ENCODE measurements at places on chromosomes 3 and 15.

GRCh38 chr3:128753715-128754114 is 27.7 kb downstream of the RAB7A start:
- DNase-seq = no peak

DNA sequence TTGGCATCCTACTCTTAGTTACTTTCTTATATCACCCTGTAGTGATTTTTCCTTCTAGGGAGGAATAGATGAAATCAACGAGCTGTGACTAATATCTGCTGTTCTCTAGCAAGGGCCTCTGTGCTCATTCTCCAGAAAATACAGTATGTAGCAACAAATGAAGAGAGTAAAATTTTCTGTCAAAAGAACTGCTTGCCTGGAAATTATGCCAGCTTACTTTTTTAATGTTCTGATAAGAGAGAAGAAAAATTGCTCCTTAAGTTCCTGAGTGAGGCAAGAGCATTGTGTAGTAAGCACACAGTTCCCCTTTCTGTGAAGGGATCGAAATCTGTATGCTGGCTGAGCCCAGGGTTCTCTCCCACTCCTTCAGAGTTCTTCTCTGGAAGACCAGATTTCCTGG is 51.4 kb upstream of the GK5 start:
- no peak for DNase-seq

GRCh38 chr3:14785207-14786155 is 33.3 kb upstream of the FGD5 start:
- no peak for DNase-seq

GRCh38 chr3:62057339-62058047 is 315.9 kb downstream of the FEZF2 start:
- no peak for DNase-seq

GRCh38 chr3:44424758-44425157 is 52.7 kb downstream of the ZNF445 start:
- DNase-seq = no peak

DNA sequence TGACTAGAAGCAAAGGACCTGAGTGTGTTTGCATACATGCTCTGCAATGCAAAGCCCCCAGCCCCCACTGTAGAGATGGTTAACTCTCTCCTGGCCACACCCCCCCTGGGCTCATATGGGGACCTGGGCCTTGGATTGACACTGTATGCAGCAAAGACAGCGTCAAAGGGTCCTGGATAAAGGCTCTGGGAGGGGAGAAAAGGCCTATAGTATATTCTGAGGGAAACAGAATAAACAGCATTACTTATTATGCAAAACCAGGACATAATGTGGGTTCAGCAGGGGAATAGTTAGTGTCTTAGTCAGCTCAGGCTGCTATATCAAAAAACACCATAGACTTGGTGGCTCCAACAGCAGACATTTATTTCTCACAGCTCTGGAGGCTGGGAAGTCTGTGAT is 158.7 kb downstream of the APBA2 start:
- DNase-seq = no peak

DNA sequence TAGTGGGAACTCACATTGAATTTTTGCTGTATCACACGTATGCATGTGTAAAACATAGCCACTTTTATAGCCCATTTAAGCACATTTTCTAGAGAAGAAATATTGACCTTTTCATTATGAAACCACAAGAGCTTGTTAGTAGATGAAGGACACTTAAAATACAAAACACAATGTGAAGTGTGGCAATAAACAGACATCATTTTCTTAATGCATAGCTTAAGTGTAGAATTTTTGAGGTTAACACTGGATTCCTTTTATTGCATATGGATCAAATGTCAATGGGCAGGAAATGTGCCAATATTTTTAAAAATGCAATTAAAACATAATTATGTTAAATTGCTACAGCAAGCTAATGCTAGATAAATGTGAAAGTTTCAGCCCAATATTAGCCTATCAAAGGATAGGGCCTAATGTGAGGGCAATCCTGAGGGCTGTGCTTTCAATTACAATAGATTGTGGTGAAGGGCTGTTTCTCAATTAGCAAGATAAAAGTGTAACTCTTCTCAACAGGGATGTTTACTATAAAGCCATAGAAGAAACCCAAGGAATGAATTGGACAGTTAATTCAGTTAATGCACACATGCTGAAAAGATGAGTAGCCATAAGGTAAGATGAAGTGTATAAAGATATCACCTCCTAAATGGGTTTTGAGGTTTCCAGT is 489.0 kb upstream of the CDIN1 start:
- DNase-seq = no peak

DNA sequence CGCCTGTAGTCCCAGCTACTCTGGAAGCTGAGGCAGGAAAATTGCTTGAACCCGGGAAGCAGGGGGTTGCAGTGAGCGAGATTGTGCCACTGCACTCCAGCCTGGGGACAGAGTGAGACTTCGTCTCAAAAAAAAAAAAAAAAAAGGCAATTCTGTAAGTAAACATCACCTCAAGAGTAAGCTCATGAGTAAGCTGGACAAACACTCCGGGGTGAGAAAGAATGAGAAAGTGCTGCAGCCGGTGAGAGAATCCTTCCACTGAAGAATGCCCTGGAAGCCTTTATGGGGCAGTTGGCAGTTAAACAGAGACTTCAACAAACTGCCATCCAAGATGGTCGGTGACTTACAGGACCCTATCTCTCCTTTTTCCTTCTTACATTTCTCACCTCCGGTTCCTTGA is 47.5 kb downstream of the FEZF2 start:
- DNase-seq = no peak

GRCh38 chr3:184582646-184583577 is 21.3 kb downstream of the EPHB3 start:
- no peak for DNase-seq

- no peak for DNase-seq
Observed at GRCh38 chr15:59965741-59966140, 38.4 kb upstream of the FOXB1 start.

- DNase-seq = no peak
Observed at GRCh38 chr3:149992416-149993058, 21.8 kb upstream of the PFN2 start.

- DNase-seq = no peak
Observed at GRCh38 chr3:132448216-132448961, 31.1 kb downstream of the DNAJC13 start.

DNA sequence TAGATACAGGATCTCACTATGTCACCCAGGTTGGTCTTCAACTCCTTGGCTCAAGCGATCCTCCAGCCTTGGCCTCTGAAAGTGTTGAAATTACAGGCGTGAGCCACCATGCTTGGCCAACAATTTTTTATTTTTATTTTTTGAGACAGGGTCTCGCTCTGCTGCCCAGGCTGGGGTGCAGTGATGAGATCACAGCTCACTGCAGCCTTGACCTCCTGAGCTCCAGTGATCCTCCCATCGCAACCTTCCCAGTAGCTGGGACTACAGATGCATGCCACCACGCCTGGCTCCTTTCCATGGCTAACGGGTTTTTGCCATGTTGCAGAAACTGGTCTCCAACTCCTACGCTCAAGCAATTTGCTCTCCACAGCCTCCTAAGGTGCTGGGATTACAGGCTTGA is 20.2 kb upstream of the PIK3CB start:
- DNase-seq = no peak
